ENCODE measurements at places on chromosomes 7 and 10.

DNA sequence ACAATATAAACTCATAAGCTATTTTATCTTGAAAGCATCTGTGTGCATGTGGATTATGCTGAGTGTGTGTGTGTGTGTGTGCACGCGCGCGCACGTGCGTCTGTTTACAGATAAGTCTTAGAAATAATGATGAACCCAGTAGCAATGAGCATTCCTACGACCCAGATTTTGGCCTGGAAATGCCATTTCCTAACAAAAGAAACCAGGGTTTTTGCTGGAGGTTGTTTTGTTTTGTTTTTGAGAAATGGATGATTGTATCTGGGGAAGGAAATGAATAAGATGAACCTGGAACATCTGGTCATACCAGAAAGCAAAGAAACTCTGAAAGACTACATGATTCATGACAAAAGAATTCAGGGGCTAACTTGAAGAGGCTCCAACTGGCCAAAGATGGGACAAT lies 22.1 kb upstream of the LMOD2 start:
- DNase-seq, result no peak

DNA sequence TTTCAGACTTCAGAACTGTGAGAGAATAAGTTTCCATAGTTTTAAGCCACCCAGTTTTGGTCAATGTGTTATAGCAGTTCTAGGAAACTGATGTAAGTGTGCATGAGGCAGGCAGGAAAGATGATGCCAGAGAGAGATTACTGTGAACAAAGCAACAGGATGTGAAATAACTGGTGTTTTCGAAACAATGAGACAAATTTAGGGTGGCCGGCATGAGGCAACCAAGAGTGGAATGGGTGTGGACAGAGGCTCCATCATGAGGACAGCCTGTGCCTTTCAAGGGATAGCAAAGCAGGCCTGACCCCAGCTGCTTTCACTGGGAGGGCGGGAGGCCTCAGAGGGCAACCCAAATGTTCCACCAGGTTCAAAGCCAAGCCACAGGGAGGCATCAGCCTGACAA lies 67.3 kb upstream of the UCN3 start:
- DNase-seq, result no peak

DNA sequence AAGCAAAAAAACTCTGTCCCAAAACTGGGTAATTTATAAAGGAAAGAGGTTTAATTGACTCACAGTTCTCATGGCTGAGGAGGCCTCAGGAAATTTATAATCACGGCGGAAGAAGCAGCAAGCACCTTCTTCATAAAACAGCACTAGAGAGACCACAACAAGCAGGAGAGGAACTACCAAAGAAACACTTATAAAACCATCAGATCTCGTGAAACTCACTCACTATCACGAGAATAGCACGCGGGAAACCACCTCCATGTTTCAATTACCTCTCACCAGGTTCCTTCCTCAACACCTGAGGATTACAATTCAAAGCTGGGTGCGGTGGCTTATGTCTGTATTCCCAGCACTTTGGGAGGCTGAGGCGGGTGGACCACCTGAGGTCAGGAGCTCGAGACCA lies 48.5 kb downstream of the PDIA4 start:
- peak; percentile 15 for DNase-seq

- DNase-seq, result no peak
These were observed 16.3 kb downstream of the FGF8 start for GRCh38 chr10:101759309-101760247.

DNA sequence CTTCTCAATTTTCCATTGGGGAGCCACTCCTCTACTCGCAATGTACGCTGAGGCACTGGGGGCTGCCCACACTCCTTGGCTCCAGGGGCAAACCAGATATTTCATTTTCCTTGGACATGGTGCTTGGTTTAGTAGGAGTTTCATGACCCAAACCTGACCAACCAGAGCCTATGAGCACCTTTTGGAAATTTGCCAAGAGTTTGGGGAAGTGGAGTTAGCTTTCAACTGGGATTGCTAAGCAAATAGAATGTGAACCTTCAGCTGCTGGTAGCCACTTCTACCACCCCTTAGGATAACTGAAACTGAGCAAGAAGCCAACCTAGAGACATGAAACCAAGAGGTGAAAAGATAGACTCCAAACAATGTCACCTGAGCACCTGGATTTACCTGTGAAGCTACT lies 74.9 kb upstream of the COL13A1 start:
- DNase-seq, result no peak

GRCh38 chr7:122068999-122069398 lies 75.0 kb downstream of the AASS start:
- no peak for DNase-seq

Measured in activated CD4-positive, alpha-beta T cell treated with anti-CD3 and anti-CD28 coated beads, Interleukin-2, amount 50 U/mL, for 4 hours (primary cell).